ENCODE measurements at places on chromosomes 12 and 14.

- DNase-seq = no peak
These were observed 70.5 kb upstream of the FRMD6 start for GRCh38 chr14:51581017-51581881.

GRCh38 chr12:23655112-23655511, 294.4 kb downstream of the SOX5 start:
- DNase-seq = no peak

- DNase-seq = no peak
These were observed 360.6 kb upstream of the KITLG start for GRCh38 chr12:88940854-88941253.

DNA sequence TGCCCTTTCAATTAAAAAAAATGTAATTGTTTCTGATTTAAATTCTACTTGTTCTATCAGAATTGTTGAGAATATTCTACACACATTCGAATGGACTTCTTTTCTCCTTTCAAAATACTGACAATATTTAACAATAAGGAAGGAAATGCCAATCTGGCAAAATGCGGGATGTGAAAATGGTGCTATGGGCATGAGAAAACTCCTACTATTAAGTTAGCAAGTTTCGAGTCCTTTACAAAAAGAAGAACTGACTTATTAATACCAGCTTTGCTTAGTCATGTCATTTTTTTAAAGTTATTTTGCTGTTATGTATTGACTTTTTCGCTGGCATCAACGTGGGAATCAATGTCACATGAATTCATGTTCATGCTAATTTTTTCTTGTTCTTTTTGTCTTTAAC, 31.7 kb upstream of the ARL1 start:
- no peak for DNase-seq

GRCh38 chr14:93958567-93959238, 17.7 kb downstream of the ASB2 start:
- DNase-seq = no peak

DNA sequence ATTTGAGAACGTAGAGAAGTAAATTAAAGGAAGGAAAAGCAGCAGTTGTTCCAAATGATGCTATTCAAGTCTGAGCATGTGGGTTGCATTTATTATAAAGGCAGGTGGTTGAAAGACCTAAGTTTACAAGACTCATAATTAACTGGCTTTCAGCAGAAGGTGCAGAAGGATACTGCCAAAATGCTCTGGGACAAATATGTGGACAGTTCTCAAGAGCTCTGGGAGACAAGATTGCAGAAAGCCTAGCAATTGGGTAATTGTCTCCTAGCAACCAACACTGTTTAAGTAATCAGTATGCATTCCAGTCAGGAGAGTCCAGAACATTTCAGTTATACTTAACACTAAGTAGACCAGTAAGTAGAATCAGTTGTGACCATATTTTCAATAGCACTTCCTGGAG, 131.5 kb downstream of the GPR135 start:
- DNase-seq = no peak

GRCh38 chr12:55727643-55728185, 1.1 kb downstream of the CD63 start:
- no peak for DNase-seq

- peak; percentile 6 for DNase-seq
These were observed 421.7 kb downstream of the VRK1 start for GRCh38 chr14:97218691-97219430.

DNA sequence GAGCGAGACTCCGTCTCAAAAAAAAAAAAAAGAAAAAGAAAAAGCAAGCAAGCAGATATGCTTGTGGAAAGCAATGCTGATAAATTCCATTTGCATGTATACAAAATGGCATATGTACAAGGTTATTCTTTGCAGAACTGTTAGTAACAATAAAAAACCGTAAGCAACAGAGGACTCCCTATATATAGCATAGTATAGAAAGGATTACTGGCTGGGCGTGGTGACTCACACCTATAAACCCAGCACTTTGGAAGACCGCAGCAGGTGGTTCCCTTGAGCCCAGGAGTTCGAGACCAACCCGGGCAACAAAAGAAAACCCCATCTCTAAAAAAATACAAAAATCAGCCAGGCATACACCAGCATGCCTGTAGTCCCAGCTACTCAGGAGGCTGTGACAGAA, 13.5 kb downstream of the GCN1 start:
- no peak for DNase-seq

- DNase-seq = no peak
These were observed 55.4 kb upstream of the GARIN2 start for GRCh38 chr14:67133595-67134441.

GRCh38 chr14:69392481-69392880, 5.6 kb downstream of the ERH start:
- DNase-seq = no peak

GRCh38 chr12:75632442-75632841, 121.0 kb upstream of the KRR1 start:
- DNase-seq = no peak

DNA sequence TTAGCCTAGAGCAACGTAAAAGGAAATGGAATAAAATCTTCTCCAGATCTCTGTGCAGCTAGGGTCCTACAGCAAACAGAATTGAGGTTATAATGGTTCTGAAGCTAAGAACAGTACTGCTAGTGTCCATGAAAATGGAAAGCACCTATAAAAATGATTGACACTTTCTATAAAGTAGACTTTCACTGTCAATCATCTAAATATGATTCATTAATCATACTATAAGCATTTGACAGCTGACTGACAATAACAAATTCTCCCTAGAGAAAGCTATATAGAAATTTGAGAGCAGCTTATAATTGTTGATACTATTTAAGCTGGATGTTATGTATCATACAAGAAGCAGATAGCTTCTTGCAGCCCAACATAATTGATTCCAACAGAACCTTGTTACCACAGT, 80.9 kb downstream of the PDZRN4 start:
- DNase-seq = no peak

GRCh38 chr12:132413931-132414588, 75.9 kb upstream of the FBRSL1 start:
- DNase-seq = no peak

GRCh38 chr14:23121361-23121771, 2.3 kb upstream of the CEBPE start:
- DNase-seq = no peak

DNA sequence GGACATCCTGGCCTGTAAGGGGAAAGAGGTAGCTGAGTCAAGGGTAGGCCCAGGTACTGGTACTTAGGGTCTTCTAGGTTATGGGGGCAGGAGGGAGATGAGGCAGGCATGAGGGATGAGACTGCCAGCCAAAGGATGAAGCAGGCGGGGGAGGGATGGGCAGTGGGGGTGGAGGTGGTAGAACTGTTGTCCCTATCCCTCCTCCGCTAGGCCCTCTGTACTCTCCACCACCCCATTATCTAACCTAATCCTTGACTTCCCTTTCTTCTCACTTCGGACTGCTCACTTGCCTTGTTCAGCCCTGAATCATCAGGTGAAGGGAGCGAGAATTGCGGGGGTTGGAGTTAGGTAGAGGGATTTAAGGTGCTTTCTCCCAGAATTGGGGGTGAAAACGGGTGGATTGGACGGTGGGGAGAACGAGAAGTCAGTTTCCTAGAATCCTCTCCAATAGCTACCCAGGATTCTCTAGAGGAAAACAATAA, 562 bp downstream of the PAN2 start:
- DNase-seq = no peak

DNA sequence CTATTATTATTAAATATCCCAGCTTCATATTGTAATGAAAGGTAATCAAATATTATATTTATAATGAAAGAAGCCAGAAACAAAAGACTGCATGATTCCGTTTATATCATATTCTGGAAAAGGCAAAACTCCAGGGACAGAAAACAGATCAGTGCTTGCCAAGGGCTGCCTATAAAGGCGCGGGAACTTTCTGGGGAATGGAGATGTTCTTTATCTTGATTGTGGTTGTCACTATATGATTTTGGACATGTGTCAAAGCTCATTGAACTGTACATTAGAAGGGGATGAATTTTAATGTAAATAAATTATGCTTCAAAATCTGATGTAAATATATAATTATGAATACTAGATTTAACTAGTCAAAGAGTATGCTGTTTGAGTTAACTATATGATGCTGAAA, 115.4 kb upstream of the KRAS start:
- no peak for DNase-seq

GRCh38 chr12:121352682-121353018, 439 bp upstream of the ANAPC5 start:
- DNase-seq = no peak

DNA sequence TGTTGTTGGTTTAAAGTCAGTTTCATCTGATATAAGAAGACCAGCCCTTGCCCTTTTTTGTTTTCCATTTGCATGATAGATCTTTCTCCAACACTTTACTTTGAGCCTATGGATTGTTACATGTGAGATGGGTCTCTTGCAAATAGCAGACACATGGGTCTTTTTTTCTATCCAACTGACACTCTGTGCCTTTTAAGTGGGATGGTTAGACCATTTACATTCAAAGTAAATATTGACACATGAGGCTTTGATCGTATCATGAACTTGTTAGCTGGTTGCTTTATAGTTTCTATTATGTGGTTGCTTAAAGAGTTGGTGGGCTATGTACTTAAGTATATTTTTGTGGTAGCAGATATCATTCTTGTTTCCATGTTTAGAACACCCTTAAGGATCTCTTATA, 213.4 kb upstream of the G2E3 start:
- DNase-seq = no peak

DNA sequence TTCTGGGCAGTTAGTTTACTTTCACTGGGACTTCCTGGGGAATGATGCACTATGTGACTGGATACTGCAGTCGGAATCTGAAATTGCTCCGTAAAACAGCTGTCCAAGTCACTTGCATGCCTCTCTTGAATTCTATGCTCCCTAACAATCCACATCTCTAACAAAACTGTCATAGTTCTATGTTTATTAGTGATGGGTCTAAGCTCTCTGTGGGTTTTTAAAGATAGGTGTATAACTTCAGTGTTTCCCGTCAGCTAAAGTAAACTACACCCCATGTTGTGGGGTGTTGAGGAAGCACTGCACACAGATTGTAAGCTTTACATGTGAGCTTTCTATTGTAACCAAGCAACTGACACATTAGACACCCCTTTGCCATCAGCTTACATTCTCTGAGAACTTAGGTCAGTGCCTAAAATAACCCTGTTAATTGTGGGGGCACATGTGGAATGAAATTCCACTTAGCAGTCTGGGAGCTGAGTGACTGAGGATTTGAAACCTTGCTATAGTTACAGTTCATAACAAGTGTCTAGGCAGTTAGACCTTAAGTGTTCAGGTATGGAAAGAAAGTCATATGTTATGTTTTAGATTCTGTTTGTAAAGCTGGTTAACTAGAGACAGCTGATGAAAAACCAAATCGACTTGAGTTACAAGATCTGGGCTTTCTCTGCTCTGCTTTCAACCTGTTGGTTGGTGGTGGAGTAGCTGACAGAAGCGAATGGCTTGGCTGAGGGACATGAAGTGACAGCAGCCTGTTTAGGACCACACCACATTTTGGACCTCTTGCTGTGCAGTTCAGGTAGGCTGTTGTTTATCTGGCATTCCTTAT, 165.7 kb downstream of the AKAP6 start:
- no peak for DNase-seq

GRCh38 chr12:45668641-45669040, 60.9 kb upstream of the ARID2 start:
- DNase-seq = no peak

- DNase-seq = no peak
These were observed 272.4 kb upstream of the RTL1 start for GRCh38 chr14:101175731-101176534.

- no peak for DNase-seq
These were observed 30.6 kb upstream of the TMX1 start for GRCh38 chr14:51209457-51209856.

- DNase-seq = no peak
These were observed 927 bp downstream of the ABCB9 start for GRCh38 chr12:122965321-122965751.

GRCh38 chr12:92414170-92415070, 268.8 kb upstream of the BTG1 start:
- no peak for DNase-seq

DNA sequence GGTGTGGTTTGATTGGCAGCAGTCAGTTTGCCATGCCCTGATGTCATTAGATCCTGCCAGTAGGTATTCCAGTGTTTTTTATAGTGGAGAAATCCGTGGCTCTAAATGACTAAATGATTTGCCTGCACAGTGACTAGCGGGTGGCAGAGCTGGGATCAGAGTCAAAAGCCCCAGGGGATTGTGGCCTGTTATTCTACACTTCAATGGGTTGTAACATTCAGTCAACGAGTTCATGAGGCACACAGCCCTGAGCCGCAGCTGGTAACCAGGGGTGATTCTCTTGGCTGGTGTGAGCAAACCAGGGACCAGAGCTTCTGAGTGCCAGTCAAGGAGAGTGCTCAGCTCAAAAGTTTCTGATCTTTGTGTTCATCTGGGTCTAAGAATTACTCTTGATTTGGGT, 1.8 kb downstream of the MYH6 start:
- no peak for DNase-seq

GRCh38 chr12:31603546-31604009, 12.6 kb upstream of the DENND5B start:
- DNase-seq = no peak

DNA sequence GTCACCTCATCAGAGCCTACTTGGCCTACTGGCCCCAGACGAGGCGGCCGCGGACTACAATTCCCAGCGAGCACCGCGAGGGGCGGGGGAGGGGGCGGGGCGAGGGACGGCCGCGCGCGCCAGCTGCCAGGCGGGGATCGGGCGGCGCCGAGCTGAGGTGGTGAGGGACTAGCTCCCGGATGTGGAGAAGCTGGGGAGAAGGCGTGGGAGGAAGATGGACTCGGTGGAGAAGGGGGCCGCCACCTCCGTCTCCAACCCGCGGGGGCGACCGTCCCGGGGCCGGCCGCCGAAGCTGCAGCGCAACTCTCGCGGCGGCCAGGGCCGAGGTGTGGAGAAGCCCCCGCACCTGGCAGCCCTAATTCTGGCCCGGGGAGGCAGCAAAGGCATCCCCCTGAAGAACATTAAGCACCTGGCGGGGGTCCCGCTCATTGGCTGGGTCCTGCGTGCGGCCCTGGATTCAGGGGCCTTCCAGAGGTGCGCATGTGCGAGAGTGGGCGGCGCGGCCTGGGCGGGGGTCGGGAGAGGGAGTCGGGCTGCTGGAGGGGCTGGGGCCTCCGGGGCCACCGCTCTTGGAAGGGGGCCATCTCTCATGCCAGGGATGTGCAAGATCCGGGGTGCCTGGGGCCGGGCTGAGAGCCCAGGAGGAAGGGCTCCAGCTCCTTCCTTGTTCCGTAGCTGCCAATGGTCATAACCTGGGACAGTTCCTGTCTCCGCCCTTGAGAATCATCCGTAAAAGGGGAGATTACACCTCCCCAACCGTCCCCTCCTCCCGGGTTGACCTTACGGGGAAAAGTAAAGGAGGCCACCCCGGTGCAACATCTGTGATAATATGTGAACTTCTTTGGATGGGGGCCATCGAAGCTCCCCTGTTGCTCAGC, at the start of gene CMAS:
TSS of gene CMAS (plus strand) at position 129 of the 878 bp plus-strand sequence. CDS start at position 215, 86 bp downstream.
- peak; percentile 32 for DNase-seq

- DNase-seq = no peak
These were observed 5.5 kb upstream of the HVCN1 start for GRCh38 chr12:110694330-110694901.

GRCh38 chr12:89574736-89575208, 48.9 kb upstream of the POC1B start:
- DNase-seq = no peak
